Lower leg skin (tissue), 4 donors: ENCODE measurements at places on chromosomes 1 and 21. TPM values are rescaled to one million over a fixed set of nuclear protein-coding genes. Genes with fewer than 3 reads are reported as not detected.

DNA sequence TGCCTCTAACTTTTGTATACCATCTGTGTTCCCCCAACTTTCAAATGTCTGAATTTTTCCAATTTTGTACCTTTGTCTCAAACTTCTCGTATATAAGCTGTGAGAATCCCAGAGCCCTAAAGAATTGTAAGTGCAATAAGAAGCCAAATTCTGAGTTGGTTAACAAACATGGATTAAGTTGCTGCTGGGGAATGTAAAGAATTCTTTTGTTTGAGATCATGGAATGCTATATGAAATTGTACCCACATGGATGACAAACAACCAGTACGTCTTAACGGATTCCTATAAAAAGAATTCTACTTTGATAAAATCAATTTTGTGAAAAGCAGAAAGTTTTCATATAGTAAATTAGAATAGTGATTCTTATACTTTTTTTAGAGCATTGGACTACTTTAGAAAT is 72.4 kb upstream of the CYP2J2 start:
- no peak for DNase-seq

DYRK1A gene
- total RNA-seq, result 97.8 TPM

- no peak for DNase-seq
Measured at GRCh38 chr21:42646076-42646825, 7.2 kb upstream of the PDE9A start.

- DNase-seq, result peak; percentile 36
Measured at GRCh38 chr1:157806431-157807149, 13.3 kb downstream of the FCRL1 start.

AADACL3 gene
- total RNA-seq, result 6.4 TPM

NBL1 gene
- total RNA-seq, result 230 TPM

DNA sequence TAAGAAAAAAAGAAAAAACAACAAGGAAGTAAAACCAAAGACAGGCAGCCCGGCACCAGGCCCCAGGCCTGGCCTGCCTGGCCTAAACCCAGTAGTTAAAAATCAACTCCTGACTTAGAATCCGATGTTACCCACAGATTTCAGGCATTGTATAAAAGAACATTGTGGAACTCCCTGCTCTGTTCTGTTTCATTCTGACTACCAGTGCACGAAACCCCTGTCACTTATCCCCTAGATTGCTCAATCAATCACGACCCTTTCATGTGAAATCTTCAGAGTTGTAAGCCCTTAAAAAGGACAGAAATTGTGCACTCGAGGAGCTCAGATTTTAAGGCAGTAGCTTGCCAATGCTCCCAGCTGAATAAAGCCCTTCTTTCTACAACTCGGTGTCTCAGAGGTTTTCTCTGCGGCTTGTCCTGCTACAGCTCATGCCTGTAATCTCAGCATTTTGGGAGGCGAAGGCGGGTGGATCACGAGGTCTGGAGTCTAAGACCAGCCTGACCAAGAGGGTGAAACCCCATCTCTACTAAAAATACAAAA is 15.6 kb upstream of the MYOCOS start:
- no peak for DNase-seq

NCMAP gene
- 0.44 TPM for total RNA-seq

DNA sequence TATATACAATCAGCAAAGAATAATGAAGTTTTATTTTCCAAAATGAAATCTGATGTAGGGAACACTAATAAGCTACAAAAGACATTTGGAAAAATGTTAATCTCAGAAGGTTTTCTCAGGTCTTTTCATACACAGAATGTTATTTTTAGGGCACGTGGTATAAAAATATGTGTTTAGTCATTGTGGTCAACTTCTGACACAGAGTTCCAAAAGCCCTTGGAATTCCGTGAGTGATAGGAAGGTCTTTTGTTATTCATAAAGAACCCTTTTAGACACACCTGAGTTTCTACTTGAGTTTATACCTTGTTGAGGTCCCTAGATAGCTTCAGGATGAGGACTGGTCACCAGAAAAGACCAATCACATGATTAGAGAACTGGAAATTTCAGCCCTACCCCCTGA is 277.6 kb upstream of the NCAM2 start:
- no peak for DNase-seq

DNA sequence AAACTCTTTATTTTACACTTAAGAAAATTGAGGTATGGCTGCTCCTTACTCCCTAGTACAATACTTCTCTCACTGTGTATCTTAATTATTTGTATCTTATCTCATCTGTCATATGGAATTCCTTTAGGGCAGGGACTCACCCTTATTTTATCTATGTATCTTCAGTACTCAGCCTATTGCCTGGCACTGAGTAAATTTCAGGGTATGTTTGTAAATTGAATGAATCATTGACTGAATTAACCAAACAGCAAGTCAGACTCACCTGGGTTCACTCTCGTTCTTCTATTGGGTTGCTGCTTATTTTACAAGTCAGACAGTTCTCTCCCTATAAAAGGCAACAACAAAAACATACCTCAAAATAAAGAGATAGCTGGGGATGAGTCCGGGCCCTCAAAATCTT is 63.8 kb downstream of the LAMC1 start:
- DNase-seq, result no peak

DNA sequence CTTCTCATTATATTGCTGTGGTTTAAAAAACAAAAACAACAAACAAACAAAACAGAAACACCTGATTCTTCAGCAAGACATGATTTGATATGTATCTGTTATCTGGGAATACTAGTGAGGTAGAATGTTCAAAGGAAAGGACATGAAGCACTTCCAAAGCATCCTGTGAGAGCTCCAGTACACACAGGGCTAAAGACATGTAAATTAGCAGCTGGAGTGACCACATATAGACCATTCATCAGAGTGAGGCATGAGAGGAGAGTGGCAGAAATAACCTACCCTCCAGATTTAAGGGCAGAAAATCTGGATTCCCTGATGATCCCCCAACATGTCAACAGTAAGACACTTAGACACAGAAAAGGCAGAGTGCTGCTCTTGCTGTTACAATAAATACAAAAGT is 260.5 kb upstream of the CHRM3 start:
- no peak for DNase-seq
